Activated CD8-positive, alpha-beta memory T cell treated with anti-CD3 and anti-CD28 coated beads for 36 hours (primary cell): ENCODE measurements at places on chromosomes 2 and 18. TPM values are rescaled to one million over a fixed set of nuclear protein-coding genes. Genes with fewer than 3 reads are reported as not detected.

Gene GALR1
- total RNA-seq, result not detected

Gene NIFK
- total RNA-seq, result 179 TPM

Gene ASTL
- total RNA-seq, result 18.1 TPM

Gene AFF3
- total RNA-seq, result 1.1 TPM

Gene L3MBTL4
- total RNA-seq, result 0.13 TPM

Gene LYPD1
- total RNA-seq, result not detected

Gene IL36RN
- not detected for total RNA-seq

Gene QPCT
- 5.5 TPM for total RNA-seq

Gene SLC9A4
- 0.06 TPM for total RNA-seq

Gene M1AP
- not detected for total RNA-seq

Gene NEU4
- not detected for total RNA-seq

Gene ALK
- not detected for total RNA-seq

Gene LRP2
- total RNA-seq, result 0.08 TPM

Gene TTC32
- total RNA-seq, result 12.0 TPM
